Psoas muscle (tissue), 8 donors: ENCODE measurements at places on chromosomes 6 and 20. TPM values are rescaled to one million over a fixed set of nuclear protein-coding genes. Genes with fewer than 3 reads are reported as not detected.

Gene CD40
- 10.9 TPM for polyA plus RNA-seq

Gene CGAS
- polyA plus RNA-seq = 0.36 TPM

GRCh38 chr20:10362674-10363073, 71.3 kb downstream of the MKKS start:
- DNase-seq = no peak

DNA sequence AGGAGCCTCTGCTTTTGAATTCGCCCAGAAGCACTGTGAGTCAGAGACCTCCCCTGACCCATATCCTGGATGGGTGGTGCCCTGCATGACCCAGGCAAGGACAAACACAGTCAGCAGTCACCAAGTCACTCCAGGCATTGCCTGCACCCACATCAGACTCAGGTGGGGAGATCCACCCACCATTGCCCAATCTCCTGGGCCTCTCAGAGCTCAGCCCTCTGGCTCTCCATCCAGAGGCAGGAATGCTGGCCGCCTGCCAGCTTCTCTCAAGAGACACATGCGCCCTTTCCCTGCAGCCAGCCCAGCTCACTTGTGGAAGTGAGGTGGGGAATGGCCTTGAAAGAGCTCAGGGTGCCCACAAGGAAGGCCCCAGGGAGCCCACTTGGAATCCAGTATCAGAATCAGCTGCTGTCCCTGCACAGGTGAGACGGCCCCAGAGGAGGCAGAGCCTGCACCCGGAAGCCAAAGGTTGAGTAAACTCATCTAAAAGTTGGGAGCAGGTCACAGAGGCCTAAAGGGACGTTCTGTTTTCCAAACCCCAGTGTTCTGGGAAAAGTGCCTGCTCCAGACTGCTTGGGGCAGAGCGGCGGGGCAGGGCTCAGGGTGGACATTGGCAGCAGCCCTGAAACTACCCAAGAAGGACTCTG, 129.8 kb downstream of the PREX1 start:
- peak; percentile 88 for DNase-seq

Gene CCN5
- polyA plus RNA-seq = 14.8 TPM

GRCh38 chr6:132054525-132054924, 103.4 kb upstream of the CCN2 start:
- no peak for DNase-seq

DNA sequence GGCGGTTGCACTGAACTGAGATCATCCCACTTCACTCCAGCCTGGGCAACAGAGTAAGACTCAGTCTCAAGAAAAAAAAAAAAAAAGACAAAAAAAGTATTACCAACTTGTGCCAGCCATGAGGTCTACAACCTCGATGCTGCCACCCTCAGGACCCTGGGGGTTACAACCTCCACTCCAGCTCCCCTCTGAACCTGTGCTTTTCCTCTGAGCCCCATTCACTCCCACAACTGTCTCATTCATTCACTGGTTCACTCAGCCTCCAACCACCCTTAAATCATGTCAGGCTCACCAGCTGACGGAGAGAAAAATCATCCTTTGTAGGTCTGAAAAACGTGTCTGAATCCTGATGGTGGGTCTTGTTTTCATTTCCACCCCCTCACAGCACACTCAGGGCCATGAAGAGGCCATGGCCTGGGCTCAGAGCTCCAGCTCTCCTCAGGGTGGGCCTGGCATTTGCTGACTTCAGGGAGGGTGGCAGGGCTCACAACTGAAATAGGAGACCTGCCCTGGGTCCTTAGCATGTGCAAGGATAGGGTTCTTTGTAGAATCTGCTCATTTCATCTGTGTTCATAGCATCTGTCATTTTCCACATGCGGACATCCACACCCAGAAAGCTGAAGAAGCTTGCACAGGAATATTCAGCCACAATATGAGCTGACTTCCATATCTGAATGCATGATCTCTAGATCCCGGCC, 1.9 kb upstream of the ULBP1 start:
- DNase-seq = no peak

- DNase-seq = no peak
These were observed 502.1 kb upstream of the MAP3K7 start for GRCh38 chr6:91088976-91089375.

GRCh38 chr6:40504274-40504673, 82.9 kb downstream of the LRFN2 start:
- DNase-seq = no peak

Gene GHRH
- polyA plus RNA-seq = not detected

DNA sequence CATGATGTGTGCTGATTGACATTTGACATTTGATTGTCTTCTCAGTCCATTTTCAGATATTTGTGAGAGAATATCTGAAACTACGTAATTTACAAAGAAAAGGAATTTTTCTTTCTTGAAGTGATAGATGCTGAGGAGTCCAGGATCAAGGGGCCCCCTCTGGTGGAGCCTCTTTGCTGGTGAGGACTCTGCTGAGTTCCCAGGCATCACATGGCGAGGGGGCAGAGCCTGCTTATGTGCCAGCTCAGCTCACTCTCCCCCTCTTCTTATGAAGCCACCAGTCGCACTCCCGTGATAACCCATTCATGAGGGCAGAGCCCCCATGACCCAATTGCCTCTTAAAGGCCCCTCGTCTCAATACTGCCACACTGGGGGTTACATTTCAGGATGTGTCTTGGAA, 91.3 kb downstream of the RPP40 start:
- no peak for DNase-seq

DNA sequence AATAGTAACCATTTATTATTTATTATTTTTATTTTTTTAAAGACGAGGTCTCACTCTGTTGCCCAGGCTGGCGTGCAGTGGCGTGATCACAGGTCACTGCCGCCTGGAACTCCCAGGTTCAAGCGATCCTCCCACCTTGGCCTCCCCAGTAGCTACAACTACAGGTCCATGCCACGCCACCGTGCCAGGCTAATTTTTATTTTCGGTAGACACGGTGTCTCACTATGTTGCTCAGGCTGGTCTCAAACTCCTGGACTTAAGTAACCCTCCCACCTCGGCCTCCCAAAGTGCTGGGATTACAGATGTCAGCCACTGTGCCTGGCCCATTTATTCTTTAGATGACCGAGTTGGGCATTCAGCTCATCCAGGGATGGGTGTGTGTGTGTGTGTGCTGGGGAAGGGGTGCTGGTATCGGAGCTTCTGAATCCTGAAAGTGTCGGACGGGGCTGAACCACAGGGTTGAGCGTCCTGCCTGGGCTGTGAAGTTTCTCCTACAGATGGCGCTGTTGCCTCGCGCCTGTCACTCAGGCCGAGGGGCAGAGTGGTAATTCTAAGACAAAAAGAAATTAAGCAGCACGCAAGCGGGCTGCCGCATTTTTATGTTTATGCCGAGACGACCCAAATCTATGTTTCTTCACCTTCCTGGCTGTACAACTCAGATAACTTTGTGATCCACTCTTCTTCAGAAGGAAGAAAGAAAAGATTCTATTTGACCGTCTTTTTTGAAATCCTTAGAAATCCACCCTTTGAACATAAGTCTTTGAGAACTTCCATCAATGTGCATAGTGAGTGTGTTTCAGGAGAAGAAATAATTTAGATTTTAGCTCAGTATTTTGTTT, 252.8 kb downstream of the CDH26 start:
- peak; percentile 60 for DNase-seq

DNA sequence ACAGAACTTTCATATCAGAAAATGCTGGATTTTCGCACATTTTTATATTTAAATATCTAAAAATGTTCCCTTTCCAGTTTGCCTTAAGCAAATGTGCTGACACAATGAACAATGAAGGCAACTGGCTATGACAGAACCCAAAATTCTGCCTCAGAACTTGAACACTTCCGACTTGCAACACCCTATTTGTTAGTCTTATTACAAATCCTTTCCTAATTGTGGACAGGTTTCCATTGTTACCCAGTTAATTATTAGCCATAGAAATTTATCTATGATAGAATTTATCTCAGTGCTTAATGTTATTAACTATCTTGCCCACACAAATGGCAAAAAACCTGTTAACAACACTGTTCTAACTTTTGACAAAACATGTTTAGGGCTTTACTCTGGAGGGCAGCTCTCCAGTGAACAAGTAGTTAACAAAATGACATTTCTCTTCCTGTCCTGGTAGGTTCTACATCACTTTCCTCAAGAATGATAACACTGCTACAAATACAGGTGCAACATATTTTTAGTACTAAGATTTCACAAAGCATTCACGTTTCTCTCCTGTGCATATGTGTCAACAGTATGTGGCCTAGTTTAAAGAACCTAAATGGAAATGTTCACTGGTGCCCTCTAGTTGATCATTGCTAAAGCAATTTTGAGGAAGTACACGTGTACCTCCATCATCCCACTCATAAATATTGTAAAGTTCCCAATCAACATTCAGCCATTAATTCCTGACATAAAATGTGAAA, 58.4 kb downstream of the HIVEP2 start:
- no peak for DNase-seq

Gene HEY2
- 4.2 TPM for polyA plus RNA-seq

DNA sequence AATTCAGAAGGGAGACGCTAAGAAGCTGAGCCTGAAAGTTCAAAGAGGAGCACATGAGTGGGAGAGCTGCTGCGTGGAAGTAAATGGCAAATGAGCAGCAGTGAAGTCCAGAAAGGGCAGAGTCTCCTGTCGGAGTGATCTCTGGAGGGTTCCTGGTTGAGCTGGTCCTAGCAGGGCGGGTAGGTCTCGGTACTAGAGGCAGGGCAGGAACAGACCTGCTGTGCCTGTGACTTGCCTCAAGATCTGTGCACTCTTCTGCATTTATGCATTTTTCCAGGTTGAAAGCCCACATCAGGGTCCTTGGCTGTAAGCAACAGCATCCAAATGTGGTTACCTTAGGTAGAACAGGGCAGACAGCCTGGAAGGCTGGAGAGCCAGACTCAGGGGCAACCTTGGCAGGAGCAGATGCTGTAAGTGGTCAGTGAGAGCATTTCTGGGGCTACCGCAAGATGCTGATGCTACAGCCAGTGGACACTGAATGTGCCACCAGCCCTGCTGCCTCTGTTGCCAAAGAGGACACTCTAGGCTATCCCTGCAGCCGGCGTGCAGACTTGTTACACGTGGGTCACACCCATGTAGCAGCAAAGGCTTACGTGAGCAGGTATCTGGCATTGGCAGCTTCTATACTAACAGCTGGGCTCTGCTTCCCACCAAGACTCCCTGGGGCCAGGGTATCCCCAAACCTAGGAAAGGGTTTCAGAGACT, 8.4 kb downstream of the DUSP22 start:
- DNase-seq = no peak

- DNase-seq = no peak
These were observed 176.6 kb upstream of the TAB2 start for GRCh38 chr6:149140910-149141290.

- peak; percentile 70 for DNase-seq
These were observed 32.6 kb downstream of the C6orf15 start for GRCh38 chr6:31079656-31080261.

Gene THEMIS
- not detected for polyA plus RNA-seq

Gene RIN2
- polyA plus RNA-seq = 4.4 TPM
